ENCODE measurements at places on chromosomes 6 and 20.

- DNase-seq: no peak
These were observed 528.9 kb downstream of the EPM2A start for GRCh38 chr6:145206247-145206907.

- no peak for DNase-seq
These were observed 160.4 kb downstream of the BTBD9 start for GRCh38 chr6:38479331-38479730.

DNA sequence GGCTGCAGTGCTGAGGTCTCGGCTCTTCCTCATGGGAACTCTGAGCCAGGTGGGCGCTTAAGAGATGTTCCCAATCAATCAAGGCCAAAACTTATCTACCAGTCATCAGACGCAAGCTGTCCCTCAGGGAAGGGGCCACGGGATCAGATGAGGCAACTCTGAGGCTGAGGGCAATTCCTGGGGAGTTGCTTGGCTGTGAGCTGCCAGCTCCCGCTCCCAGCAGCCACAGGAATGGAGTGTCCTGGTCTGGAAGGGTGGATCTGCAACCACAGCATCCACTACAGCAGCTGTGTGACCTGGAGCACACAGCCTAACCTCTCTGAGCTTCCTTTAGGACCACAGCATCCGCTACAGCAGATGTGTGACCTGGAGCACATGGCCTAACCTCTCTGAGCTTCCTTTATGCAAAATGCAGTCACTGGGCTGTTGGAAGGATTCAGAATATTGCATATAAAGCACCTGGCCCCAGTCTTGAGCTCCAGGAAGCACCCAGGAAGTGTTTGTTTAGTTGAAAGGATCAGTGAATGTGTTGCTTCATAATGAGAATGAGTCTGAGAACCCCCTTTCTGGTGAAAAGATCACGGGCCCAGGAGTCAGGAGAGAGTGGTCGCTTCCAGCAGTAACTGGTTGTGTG, 60.9 kb downstream of the TFAP2C start:
- no peak for DNase-seq

DNA sequence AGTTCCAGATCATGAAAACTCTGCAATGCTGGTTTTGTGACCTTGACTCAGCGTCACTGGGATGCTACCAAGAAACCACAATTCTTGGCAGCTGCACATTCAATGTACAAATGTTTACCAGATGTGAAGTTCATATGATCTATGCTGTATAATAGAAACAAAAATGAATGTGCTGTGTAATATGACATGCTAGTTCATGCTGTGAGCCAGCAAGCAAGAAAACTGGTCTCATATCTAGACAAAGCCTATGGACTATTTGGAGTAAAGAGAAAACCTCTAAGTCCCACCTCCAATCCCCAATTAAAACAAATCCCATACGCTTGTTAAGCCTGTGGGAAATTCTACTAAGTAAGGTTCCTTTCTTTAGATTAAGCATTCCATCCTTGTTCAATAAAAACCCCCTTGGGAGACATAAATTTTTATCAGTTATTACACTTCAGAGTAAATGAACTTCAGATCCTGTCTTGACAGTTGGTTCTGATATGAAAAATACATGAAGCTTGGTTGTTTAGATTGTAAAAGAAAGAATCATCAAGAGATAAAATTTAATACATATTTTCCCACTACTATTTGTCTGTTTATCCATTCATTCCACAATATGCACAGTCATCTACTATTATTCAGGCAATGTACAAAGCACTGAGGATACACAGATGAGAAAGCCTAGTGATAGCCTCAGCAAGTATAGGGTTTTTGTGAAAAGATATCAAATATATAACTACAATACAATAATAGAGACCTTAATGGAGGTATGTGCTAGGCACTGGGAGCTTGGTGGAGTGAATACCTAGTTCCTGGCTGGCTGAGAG, 20.1 kb downstream of the COL21A1 start:
- no peak for DNase-seq

DNA sequence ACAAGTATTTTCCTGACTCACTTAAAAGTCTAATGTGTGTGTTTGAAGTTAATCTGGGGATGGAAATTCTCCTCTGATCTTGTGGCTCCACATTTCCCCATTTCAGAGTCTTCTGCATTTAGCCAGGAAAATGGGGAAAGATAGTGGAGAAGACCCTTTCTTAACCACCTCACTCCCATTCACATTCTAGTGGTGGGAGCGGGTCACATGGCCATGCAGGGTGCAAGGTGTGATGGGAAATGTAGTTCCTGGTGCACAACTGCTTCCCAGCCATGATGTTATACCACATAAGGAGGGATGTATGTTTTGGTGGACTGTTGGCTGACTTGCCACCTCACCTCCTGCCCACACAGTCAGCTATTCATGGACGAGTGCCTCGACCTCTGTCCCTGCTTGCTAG, 61.8 kb downstream of the BANF2 start:
- DNase-seq: no peak

Data from posterior cingulate gyrus (tissue), 11 donors.